ENCODE measurements at places on chromosomes 6 and 20.

DNA sequence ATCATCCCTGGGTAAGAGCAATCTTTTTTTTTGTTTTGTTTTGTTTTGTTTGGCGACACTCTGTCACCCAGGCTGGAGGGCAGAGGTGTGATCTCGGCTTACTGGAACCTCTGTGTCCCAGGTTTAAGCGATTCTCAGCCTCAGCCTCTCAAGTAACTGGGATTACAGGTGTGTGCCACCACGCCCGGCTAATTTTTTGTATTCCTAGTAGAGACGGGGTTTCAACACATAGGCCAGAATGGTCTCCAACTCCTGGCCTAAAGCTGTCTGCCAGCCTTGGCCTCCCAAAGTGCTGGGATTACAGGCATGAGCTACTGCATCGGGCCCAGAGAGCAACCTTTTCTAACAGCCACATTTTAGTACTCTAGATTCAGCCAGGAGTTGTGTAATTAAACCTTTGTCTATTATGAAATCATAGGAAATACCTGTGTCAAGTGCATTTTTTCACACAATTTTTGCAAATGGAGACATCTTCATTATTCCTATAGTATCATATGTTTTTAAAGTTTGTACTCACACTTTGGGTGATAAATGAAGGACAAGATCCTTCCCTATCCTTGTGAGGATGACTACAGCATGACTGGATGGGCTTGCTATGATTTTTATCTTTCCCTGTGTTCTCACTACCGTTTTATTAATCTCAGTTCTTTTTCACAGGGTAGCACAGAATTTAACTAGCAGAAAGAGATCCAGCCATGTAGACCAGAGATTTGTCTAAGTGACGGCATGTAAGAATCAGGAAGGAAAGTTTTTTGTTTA is 82.6 kb downstream of the OR2B2 start:
- no peaks in the 10 kb centered on the region for H3K27me3 ChIP-seq
- no peaks in the 10 kb centered on the region for H3K36me3 ChIP-seq
- no peak overlapping the region for H3K4me3 ChIP-seq
- H3K4me1 ChIP-seq, result no peaks in the 10 kb centered on the region
- no peak for DNase-seq

GRCh38 chr6:161486361-161487216 is 212.7 kb upstream of the AGPAT4 start:
- no peaks in the 10 kb centered on the region for H3K27me3 ChIP-seq
- H3K27ac ChIP-seq, result no peak overlapping the region
- H3K4me1 ChIP-seq, result no peaks in the 10 kb centered on the region
- DNase-seq, result no peak

- H3K4me1 ChIP-seq, result no peaks in the 10 kb centered on the region
- H3K36me3 ChIP-seq, result no peaks in the 10 kb centered on the region
- H3K27ac ChIP-seq, result no peak overlapping the region
- H3K4me3 ChIP-seq, result no peak overlapping the region
- no peaks in the 10 kb centered on the region for H3K27me3 ChIP-seq
Observed at GRCh38 chr6:148425443-148425842, 82.8 kb downstream of the SASH1 start.

DNA sequence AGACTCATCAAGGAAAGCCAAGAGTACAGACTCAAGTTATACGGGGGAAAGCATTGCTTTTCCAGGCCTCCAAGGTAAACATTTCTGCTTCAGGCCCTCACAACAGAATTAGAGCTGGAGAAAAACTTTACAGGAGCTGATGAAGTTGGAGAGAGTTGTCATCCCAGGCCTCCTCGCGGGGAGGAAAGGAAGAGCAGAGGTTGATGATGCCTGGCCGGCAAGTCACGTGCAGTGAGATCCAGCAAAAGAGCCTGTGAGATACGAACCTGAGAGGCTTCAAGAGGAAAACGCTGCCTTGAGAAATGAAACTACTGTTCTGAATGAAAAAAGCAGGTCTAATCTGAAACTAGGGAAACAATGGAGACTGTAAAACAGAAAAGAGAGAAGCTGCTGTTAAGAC is 122.9 kb downstream of the FAM120B start:
- no peak overlapping the region for H3K27ac ChIP-seq
- H3K36me3 ChIP-seq, result no peaks in the 10 kb centered on the region
- H3K27me3 ChIP-seq, result no peaks in the 10 kb centered on the region

GRCh38 chr20:1326031-1326930 is 2.7 kb downstream of the SDCBP2 start:
- no peaks in the 10 kb centered on the region for H3K27me3 ChIP-seq
- H3K4me3 ChIP-seq, result peak overlapping the region; percentile 70
- peak overlapping the region; percentile 97 for H3K27ac ChIP-seq
- peak; percentile 16 for DNase-seq
- H3K36me3 ChIP-seq, result no peaks in the 10 kb centered on the region

All from colonic mucosa (tissue), 4 donors.